H54 (cell line): ENCODE measurements at places on chromosomes 5 and 9.

DNA sequence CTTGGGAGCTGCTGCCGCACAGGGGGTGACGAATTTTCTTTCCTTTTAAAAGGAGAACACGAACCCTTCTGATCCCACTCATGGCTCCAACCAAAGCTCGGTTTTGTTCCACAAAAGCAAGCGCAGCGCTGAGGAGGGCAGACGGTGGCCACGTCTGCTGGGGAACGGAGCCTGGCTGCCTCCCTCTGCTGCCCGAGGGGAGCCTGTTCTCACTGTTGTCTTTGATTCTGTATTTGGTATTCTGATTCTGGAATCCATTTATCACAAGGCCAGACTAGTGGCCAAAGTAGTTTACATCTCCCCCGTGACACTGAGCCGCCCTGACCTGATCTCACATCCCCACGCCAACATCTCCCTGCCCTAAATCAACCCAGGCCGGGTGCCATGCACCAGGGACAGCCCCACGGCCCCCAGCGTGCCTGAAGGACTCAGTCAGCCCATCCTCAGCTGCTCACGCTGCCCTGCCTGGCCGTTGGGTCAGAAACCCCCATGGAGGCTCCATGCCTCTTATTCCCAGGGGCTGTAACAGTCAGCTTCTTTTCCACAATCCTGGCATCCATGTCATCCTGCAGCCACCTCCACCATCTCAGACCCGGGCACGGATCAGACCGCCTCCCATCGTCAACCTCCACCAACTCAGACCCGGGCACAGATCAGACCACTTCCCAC lies 6.7 kb upstream of the NSMF start:
- DNase-seq, result no peak

DNA sequence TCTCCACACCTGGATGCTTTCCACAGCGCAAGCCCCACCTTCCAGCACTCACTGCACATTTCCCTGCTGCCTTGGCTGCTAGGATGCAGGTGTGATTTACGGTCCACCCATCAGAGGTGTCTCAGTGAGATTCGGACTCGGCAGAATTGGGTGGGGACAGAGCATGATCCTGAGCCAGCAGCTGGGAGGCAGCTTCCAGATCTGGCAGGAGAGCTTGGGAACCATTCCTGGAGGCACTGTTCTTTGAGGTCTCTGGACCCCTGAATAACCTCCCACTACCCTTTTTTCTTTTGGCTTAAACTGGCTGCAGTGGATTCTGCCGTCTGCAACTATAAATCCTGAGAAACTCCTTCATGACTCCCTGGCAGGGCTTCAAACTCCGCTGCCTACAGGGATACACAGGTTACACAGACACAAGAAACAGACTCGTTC lies 99.6 kb upstream of the PHYKPL start:
- no peak for DNase-seq

GRCh38 chr9:88889386-88889785 lies 101.9 kb upstream of the S1PR3 start:
- DNase-seq, result no peak

GRCh38 chr5:176188506-176189193 lies 49.6 kb upstream of the SIMC1 start:
- DNase-seq, result no peak

DNA sequence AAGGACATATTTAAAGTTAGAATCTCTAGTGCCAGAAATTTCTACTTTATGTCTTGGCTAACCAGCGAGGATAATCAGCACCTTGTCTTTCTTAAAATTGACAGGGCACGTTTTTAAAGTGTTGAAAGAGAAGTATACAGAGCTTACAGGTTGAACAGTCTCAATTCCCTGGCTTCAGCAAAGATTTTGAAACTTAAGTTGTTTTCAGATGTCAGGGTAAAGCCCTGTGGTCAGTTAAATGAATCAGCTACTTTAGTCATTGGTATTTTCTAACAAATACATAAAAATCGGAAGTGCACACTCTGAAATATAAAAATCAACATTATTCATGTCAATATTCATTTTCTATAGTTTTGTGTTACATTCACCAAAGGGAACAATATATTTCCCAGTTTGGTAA lies 29.1 kb downstream of the SNCAIP start:
- no peak for DNase-seq

DNA sequence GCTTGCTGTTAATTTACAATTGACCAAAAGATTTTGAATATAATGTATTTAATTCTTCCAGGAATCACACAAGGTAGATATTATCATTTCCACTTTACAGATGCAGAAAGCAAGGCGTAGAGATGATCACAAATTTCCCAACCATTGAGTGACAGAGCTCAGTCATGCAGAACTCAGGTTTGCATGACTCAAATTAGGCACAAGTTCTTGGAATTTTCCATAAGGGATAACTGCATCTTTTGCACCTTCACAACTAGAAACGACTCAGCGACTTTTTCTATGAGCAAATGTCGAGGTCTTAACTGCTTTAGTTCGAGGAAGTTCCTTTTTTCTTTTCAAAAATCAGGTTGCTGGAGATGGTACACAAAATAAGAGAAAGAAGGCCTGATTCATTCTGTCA lies 265.5 kb upstream of the PAPPA start:
- no peak for DNase-seq

DNA sequence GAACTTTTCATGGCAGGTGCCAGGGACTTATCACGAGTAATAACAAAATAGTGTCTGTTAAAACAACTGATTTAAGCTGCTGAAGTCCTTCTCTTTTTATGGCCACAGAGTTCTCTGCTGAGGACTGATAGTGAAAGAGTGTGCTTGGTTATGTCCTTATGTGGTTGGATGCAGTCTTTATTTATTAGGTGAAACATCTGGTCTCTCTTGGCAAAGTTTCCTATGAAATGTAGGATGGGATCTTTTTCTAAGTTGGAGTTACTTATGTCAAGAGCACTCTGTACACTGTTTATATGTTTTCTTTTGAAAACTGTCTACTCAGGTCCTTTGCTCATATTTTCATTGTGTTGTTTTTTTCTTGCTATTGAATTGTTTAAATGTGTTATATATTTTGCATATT lies 1816.1 kb upstream of the C9orf72 start:
- DNase-seq, result no peak

DNA sequence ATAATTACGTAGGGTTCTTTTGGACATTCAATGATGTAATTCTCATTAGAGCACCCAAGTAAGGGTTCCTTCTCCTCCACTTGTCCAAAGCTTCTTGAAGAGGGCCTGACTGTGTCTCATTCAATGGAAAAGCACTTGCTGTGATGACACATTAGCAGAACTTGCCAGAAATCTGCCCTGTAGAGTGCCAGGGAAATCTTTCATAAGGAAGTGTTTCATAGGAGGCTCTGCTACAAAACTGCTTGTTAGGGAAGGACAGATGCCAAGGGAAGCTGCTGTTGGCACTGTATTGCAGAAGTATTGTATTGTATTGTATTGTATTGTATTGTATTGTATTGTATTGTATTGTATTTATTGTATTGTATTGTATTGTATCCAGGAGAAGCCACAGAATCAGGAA lies 45.5 kb upstream of the MPDZ start:
- no peak for DNase-seq

- no peak for DNase-seq
Observed at GRCh38 chr5:87121304-87122150, 146.2 kb upstream of the RASA1 start.

GRCh38 chr5:77791356-77791755 lies 15.2 kb upstream of the TBCA start:
- DNase-seq, result no peak

DNA sequence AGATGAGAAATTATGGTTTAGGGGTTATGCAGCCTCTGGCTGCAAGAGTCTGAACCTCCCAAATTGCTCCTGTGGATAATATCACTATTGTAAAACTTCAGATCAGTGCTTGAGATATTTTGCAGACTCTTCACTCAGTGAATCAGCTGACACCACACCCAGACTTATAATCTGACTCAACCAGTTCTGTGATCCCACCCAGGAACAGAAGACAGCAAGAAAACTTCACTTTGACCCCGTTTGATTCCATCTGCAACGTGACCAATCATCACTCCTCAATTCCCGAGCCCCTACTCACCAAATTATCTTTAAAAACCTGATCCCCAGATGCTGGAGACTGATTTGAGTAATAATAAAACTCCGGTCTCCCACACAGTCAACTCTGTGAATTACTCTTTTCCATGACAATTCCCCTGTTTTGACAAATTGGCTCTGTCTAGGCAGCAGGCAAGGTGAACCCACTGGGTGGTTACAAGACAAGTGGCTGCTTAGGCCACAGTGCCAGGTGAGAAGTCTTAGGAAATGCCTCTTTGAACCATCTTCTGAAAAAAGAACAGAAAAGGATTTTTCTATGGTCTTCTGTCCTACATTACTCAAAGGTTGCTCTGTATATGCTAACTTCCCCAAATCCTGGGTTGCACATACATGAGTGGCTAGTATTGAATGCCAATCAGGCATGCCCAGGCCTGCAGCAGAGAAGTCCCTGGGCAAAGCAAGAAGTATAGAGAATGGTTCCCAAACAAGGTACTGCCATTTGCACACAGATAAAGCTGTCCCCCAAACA lies 588.0 kb downstream of the PRELID2 start:
- DNase-seq, result no peak

DNA sequence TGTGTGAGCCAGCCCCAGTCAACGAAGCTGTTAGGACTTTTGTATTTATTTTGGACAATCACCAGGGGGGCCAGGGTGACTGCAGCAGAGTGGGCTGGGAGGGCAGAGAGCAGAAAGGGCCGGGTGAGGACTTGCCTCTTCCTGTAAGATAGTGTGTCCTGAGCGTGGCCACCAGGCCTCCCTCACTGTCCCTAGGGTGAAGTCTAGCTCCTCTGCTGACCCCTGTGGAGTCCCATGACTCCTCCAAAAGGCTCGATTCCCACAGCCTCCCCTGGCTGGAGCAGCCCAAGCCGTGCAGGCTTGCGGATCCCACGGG lies 147.8 kb downstream of the RXRA start:
- DNase-seq, result peak; percentile 61

DNA sequence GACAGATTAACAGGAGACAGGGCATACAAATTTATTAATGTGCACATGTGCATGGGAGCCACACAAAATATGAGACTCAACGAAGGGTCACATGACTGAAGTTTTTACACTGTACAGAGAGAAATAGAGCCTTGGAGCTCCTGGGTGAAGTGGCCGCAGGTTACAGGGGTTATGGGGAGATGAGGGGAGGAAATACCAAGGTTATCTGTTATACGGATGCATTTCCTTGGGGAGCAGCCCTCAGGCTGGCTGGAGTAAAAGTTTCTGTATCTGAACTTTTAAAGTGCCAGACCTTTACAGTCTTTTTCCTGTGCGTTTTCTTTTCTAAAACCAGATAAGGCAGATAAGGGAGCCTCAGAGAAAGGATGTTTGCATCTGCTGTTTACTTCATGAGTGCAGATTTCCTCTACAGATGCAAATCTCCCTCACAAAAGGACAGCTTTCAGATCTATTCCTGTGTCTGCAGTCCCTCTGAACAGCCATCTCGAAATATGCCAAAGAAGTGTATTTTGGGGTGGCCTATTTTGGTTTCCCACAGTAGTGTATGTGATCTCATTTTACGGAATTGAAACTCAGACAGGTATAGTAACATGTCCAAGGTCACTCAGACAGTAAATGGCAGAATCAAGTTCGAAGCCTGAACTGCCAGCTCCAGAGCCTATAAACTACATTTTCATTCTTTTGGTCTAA lies 139.3 kb upstream of the FBXL17 start:
- DNase-seq, result no peak

DNA sequence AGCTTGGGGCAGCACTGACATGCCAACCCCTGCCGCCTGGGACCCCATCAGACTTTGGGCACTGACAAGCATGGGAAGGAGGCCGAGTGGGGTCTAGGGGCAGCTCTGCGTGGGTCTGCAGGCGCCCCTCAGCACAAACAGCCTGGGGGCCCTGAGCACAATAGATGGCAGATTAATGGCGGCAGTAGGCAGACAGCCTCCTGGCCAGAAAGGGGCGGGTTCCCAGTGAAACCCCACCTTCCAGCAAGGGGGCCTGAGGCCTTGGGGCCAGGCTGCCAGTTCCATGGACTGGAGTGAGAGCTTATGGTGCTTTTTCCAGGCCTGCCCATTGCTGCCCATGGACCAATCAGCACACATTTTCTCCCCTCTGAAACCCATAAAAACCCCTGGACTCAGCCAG lies 2031.2 kb downstream of the EFNA5 start:
- no peak for DNase-seq

DNA sequence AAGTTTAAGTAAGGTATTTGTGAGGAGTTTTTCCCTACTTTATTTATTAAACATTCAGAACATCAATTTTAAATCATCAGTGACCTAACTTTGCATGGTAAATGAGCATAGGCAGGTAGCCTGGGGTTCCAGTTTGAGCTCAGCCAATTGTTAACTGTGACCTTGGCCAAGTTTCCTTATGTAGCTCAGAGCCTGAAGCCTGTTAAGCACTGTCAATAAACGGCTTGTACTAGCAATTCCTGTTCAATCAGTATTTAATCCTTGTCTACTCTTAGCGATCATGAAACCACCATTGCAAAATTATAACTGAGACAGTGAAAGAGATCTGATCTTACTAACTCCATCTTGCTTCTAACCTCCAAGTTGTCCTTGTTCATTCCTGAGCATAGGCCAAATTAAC lies 4.7 kb upstream of the SOWAHA start:
- DNase-seq, result no peak

DNA sequence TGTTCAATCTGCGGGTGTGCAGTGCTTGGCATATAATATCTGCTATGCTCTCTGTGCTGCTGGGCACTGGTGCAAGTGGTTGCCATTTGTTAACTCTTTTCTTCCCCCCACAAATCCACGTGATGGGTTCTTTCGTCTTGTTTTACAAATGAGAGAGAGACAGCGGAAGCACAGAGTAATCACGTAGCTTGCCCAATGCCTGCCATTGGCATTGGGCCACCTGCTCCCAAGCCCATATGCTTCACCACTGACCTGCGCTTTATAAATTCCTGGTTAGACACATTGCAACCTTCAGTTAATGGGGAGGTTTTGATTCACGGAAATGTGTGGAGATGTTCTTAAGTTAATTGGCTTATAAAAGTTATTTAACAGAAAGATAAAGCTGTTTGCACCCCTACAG lies 194.8 kb upstream of the ADAMTS16 start:
- DNase-seq, result no peak
